ENCODE measurements at places on chromosomes 1 and 21. TPM values are rescaled to one million over a fixed set of nuclear protein-coding genes. Genes with fewer than 3 reads are reported as not detected.

DNA sequence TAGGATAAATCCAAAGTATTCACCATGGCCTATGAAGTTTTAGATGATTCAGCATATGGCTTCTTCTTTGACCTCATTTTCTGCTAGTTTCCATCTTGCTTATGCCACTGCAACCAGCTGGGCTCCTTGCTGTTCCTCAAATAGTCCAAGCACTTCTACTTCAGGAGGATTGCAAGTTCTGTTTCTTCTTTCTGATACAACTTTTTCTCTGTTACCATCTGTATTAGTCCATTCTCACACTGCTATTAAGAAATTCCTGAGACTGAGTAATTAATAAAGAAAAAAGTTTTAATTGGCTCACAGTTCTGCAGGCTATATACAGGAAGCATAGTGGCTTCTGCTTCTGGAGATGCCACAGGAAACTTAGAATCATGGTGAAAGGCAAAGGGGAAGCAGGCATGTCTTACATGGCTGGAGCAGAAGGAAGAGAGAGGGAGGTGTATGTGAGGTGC is 20.3 kb downstream of the PTGS2 start:
- H3K36me3 ChIP-seq: no peaks in the 10 kb centered on the region
- H3K27ac ChIP-seq: no peak overlapping the region
- H3K4me1 ChIP-seq: no peaks in the 10 kb centered on the region
- H3K27me3 ChIP-seq: no peaks in the 10 kb centered on the region

FGR gene
- total RNA-seq: not detected

GRCh38 chr21:45767071-45768006 is 123.8 kb downstream of the PCBP3 start:
- peak overlapping the region; percentile 79 for H3K27ac ChIP-seq
- H3K4me3 ChIP-seq: no peak overlapping the region
- peaks cover 70% of the 10 kb centered on the region for H3K4me1 ChIP-seq
- peaks cover 3% of the 10 kb centered on the region for H3K36me3 ChIP-seq

NKAIN1 gene
- 0.05 TPM for total RNA-seq

DNA sequence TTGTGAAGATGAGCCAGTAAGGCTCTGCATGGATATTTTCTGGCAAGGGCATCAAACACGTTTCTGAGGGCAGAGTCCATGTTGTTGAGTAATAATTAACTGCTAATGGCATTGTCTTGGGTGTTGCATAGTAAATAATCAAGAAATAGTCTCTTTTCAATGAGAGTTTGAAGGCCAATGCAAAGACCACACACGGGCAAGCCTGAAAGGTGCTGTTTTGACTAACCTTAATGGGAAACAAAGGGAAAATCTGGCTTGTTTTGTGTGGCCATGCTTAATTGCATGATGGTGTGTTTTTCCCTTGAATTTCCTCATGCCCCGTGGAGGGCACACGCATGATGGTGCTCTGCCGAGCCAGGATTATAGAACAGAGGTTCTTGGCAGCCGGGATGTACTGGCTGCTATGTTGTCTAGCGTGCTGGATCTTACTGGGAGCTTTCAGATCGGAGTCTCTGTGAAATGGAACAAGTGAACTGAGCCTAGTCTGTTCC is 127.6 kb downstream of the NOS1AP start:
- no peak for DNase-seq
- no peaks in the 10 kb centered on the region for H3K36me3 ChIP-seq
- H3K4me1 ChIP-seq: no peaks in the 10 kb centered on the region
- H3K4me3 ChIP-seq: no peak overlapping the region

- peaks cover 9% of the 10 kb centered on the region for H3K4me1 ChIP-seq
- H3K27me3 ChIP-seq: no peaks in the 10 kb centered on the region
- H3K27ac ChIP-seq: no peak overlapping the region
- H3K4me3 ChIP-seq: no peak overlapping the region
Observed at GRCh38 chr1:54018635-54019034, 649 bp upstream of the LDLRAD1 start.

GRCh38 chr1:14181191-14181795 is 417.2 kb upstream of the KAZN start:
- H3K4me3 ChIP-seq: no peak overlapping the region
- no peaks in the 10 kb centered on the region for H3K27me3 ChIP-seq
- DNase-seq: no peak
- H3K4me1 ChIP-seq: no peaks in the 10 kb centered on the region
- no peak overlapping the region for H3K27ac ChIP-seq

Measured in SJSA1 (cell line).